ENCODE measurements at places on chromosomes 1 and 21.
A peak's percentile ranks its signal among the peaks of the same experiment; 100 is the strongest.

GRCh38 chr1:156747742-156748669 is 3.5 kb downstream of the HDGF start:
- DNase-seq = no peak

- DNase-seq = no peak
Measured at GRCh38 chr1:225338545-225338944, 89.3 kb downstream of the LBR start.

GRCh38 chr1:23548704-23549143 is 10.6 kb downstream of the ID3 start:
- DNase-seq = no peak

DNA sequence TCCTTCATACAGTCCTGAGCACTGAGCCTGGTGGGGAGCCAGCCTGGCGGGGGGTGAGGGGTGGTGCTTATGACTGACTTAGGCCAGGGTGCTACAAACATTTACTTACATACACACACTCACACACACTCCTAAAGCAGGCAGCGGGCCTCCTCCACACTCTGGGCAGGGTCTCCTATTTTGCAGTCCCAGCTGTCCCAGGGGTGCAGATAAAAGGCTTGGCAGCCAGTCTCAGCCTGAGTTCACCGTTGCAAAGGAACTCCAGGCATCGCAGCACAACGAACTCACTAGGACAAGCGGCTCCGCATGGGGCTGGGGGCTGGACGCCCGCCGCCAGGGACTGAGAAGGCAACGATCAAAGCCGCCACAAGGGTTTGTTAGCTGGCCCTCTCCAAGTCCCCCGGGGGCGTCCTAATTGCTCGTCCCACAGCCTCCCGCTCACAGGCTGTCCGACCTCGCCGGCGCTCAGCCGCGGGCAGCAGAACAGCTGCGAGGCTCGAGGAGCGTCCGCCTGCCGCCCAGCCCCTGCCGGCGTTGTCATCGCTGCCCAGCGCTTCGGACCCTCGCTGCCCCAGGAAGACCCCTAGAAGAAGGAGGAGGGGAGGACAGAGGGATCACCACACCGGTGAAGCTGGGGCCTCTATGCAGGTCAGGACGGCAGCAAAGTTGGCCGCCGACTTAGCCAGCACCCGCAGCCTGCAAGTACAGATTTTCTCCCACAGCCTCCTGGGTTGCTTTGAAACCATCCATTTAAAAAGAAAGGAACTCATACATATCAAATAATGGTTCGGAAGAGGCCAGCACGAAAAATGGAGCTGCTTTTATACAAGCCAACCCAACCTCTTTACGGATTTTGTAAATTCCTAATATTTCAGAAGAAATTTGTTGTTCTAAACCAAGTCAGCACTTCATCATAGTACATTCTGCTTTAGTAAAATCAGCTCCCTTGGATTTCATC is 6.2 kb downstream of the BARHL2 start:
- no peak for DNase-seq

- DNase-seq = peak; percentile 49
Measured at GRCh38 chr1:6612641-6613360, 730 bp upstream of the PHF13 start.

DNA sequence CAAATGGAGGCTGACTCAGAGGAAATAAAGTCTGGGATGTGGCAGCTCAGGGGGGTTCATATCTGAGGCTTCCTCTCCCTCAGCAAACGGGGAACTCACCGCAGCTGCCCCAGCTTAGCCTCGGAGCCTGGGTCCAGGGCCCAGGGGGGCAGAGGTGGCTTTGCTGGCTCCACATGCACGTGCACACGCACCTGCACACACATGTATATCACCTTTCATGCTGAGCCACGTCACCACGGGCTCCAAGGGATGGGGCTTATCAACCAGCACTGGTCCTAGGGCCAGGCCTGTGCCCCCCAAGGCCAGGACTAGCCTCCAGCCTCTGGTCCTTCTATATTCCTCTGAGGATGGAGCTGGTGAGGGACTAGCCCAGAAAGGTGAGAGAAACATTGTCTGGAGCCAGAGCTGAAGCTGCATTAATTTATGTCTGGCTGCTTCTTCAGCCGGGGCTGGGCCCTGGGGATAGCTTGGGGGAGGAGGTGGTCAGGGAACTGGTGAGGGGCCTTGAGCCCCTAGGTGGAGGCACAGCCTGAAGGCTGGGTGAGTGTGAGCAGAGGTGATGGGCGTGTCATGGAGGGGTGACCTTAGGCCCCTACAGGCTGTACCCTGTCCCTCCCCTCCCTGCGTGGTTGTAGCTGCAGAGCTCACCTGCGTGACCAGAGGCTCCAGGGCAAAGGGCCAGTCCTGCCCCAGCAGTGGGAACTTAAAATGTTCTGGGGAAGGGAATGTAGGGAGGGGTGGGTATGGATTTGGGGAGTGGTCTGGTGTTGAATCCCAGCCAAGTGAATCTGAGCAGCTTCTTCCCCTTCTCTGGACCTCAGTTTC is 520.8 kb downstream of the PTPRU start:
- DNase-seq = no peak

- peak; percentile 86 for DNase-seq
Measured at GRCh38 chr1:25239681-25240541, 7.3 kb downstream of the RSRP1 start.

DNA sequence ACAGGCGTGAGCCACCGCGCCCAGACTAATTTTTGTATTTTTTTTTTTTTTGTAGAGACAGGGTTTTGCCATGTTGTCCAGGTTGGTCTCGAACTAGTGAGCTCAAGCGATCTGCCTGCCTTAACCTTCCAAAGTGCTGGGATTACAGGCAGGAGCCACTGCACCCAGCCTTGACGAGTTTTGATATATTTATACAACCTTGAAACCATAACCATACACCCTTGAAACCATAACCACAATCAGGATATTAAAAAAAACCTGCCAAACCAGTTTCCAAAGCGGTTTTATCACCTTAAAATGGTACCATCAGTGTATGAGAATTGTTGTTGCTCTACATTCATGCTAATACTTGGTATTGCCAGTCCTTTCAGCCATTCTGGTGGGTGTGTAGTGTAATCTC is 3.7 kb upstream of the PHACTR4 start:
- peak; percentile 51 for DNase-seq

- no peak for DNase-seq
Measured at GRCh38 chr1:34364376-34364775, 187.7 kb downstream of the C1orf94 start.

DNA sequence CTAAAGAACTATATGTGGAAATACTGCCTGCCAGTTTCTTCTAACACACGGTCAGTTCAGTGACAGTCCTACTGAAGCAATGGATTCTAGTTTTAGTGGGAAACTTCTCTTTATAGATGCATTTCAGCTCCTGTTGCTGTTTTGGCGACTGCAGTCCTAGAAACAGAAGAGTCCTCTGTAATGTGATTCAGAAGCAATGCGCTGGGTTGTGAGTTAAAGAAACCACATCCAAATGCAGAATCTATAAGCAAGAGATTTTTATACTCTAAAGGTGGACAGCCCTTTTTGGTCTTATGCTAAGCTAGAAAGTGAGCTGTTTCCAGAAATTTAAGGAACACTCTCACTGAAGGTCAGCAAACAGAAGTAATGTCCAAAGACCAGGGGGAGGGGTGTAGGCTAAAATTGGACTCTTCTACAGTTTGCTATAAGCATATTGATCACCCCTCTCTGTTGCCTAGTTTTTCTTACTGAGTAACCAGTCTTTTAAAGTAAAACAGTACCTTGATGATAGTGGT is 30.8 kb downstream of the DUSP10 start:
- DNase-seq = no peak

DNA sequence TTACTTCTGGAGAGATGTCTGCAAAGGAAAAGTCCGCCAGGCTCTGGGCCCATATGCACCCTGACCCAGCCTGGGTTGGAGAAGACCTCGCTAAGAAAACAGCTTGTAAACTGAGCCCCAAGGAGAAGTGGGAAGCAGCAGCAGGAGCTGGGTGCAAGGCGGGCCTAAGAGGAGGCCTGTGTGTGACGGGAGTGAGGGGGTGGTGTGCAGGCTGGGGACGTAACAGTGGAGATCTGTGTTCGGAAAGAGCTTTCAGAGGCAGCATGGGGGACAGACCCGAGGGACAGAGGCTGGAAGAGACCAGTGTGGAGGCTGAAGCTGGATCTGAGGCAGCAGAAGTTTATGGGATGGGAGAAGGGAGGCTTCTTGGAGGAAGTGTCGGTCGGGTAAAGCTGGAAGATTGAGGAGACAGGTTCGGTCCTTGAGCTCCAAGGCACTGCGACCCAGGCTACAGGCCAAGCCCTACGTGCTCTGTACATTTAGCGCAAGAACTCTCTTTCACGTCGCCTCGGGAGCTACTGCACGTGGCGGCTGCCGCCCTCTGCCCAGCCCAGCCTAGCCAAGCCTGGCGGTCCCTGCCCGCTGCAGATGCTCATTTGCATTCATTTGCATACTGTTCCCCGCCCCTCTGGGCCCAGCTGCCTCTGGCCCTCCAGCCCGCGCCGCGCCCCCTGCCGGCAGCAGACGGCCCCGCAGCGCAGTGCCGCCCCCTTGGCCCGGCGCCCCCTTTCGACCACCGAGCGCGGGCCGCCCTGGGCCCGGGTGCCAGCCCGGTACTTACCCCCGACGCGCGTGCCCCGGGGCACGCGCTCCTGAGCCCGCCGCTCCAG is 6.3 kb downstream of the HPCA start:
- peak; percentile 65 for DNase-seq

GRCh38 chr1:18004278-18004677 is 103.3 kb upstream of the IGSF21 start:
- DNase-seq = no peak

- no peak for DNase-seq
Measured at GRCh38 chr1:10667861-10668761, 128.3 kb downstream of the CASZ1 start.

DNA sequence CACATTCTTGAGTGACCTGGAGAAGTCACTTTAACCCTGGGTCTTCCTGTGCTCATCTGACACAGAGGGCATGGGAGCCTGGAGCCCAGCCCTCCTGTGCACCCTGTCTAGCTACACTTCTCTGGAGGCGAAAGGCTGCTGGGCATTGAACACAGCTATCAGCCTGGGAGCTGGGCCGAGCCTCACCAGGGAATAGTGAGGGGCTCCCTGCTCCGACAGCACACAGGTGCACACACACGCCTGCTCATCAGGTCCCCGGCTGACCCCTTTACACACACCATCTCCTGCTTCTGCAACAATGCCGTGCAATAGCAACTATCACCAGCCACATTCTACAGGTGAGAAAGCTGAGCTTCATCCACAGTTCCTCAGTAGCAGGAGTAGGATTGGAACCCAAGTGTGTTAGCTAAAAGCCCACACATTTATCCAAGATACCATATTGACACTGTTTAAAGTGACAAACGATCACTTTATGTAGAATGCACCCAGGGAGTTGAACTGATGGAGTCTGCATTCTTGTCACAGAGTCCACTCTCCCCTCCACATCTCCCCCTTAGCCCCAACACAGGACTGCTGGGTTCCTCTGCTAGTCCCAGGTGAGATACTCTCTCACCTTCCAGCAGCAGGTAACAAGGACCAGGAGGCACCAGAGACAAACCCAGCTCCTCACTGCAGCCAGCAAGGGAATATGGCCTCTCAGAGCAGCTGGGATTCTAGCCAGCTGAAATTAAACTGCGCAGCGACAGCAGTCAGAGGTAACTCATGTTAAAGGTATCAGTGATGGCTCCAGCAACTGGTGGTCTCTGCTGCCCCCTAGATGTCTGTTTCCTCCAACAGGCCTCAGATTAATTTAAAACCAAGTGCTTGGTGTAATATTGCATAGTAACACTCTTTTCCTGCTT is 18.3 kb upstream of the CAPN8 start:
- peak; percentile 87 for DNase-seq

DNA sequence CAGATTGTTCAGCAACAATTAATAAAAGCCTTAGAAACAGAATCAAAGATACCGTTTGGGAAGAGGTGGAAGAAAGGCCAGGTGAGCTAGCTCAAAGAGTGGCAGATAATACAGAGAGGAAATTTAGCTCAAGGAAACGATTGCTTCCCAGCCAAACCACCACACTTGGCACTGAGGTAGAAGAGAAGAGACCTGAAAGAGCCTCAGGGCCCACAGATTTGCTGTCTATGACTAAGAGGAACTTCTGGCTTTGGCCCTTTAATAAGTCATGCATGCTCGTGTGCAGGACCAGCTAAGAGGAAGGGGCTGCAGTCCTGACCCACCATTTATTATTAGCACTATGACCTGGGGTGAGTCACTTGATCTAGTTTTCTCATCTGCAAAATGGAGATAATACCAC is 72.8 kb upstream of the BCL10 start:
- DNase-seq = no peak

DNA sequence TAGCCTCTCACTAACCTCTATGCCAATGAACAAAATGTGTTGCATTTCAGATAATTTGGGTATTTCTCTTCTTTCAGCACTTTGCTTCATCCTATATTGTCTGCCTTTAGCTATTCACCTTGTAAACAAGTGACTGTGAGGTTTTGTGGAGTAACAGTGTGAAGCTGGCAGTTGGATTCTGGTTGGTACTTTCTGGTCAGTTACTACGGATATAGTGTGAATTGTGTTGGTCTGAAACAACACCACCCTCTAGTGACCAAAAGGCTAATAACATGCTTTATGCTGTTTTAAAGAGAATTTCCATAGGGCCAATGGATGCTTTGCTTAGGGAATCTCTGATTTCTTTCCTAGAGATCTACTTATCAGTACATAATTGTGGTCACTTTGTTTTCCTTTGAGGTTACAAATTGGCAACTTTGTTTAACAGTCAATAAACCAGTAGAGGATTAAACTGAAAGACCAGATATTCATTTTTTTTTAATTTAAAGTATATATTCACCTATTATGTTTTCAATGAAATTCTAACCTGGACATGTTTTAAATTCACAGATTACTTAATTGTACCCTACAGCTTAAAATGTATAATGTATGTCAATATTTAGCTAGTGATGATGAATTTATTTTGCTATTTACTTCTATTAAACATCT is 2.5 kb upstream of the PTGER3 start:
- peak; percentile 46 for DNase-seq

DNA sequence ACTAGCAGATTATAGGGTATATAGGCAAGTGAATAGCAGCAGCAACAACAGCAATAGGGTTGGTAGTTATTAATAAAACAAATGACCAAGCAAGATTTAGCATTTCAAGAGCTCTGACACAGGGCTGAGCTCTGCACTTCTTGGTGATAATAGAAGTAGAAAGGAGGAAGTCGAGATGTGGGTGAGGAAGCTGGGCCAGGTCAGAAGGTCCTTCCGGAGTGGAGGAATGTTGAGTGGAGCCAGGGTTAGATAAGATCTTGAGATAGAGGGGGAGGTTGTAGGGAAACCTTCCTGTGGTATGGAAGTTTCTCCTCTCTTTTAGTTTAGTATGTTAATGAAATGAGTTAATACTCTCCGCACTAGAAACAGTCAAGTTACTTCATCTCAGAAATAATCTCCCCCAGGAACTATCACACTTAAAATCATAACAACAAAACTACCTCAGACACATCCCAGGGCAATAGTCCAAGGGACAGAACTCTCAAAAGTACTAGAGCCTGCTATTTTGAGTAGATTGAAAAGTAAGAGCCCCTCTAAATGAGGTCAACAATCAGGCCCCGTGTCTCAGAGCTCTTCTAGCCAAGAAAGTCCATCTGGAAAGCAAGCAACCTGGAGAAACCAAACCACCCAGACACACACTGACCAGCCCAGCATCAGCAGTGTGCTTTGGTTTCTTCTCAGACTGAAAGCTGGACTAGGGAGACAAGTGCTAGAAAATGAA is 45.4 kb upstream of the ATP1B1 start:
- no peak for DNase-seq

GRCh38 chr21:43275421-43276211 is 106.8 kb downstream of the CRYAA start:
- DNase-seq = no peak
